ENCODE measurements at places on chromosomes 5 and 9.

- DNase-seq = no peak
Observed at GRCh38 chr5:68046445-68046844, 169.1 kb upstream of the PIK3R1 start.

DNA sequence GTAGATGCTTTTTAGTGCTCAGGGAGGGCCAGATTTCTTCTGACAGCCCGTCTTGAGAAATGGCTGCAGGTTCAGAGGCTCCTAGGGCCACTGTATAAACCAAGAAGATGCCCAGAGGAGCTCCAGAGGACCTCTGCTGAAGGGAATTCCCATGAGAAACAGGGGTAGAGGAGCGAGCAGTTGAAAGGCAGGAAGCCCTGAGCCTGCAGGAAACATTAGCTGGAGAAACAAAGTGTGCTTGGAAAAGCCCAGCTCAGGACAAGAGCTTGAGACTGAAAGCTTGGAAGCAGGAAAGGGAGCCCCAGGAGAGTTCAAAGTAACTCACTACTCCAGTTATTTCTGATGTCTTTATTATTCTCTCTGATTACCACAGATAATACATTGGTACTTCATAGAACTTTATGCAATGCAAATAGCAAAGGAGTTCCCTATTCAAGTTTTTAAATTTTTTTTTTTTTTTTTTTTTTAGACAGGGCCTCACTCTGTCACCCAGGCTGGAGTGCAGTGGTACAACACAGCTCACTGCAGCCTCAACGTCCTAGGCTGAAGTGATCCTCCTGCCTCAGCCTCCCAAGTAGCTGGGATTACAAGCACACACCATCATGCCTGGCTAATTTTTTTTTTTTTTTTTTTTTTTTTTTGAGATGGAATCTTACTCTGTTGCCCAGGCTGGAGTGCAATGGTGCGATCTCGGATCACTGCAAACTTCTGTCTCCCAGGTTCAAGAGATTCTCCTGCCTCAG, 16.5 kb downstream of the HBEGF start:
- DNase-seq = no peak

GRCh38 chr5:169956756-169957155, 23.5 kb downstream of the INSYN2B start:
- DNase-seq = no peak

GRCh38 chr9:93959739-93960154, 4.6 kb upstream of the BARX1 start:
- no peak for DNase-seq

- DNase-seq = no peak
Observed at GRCh38 chr5:77798456-77798855, 22.3 kb upstream of the TBCA start.

DNA sequence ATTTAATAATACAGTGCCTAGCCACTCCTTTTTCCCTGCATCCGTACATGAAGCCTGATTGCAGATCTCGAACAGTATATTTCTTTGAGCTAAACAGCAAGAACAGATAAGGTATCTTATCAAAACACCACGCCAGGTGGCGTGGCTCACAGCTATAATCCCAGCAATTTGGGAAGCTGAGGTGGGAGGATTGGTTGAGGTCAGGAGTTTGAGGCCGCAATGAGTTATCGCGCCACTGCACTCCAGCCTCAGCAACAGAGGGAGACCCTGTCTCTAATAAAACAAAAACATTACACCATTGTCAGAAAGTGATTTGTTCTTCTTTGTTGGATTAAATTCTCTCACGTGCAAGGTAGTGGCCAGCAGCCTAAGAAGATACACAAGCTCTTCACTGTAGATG, 291.2 kb upstream of the DMRT1 start:
- DNase-seq = no peak

- no peak for DNase-seq
Observed at GRCh38 chr5:115435065-115435777, 109.4 kb downstream of the FEM1C start.

GRCh38 chr5:35483191-35483590, 134.5 kb upstream of the SPEF2 start:
- no peak for DNase-seq

DNA sequence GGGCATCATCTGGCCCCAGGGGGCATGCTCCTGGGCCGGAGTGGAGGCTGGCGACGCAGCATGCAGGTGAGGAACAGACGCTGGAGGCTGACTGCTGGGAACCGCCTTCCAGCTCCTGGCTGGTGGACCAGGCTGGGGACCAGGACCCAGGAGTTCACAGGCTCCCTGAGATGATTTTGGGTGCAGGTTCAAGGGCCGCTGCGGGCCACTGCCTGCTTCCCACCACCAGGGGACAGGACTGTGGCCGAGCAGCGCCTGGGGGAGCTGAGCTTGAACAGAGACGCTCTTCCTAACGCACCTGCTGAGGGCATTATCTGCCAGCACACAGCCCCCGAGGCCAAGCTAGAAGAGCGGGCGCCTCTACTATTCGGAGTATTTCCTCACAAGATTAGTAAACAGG, 132.1 kb upstream of the RAPGEF1 start:
- DNase-seq = no peak

DNA sequence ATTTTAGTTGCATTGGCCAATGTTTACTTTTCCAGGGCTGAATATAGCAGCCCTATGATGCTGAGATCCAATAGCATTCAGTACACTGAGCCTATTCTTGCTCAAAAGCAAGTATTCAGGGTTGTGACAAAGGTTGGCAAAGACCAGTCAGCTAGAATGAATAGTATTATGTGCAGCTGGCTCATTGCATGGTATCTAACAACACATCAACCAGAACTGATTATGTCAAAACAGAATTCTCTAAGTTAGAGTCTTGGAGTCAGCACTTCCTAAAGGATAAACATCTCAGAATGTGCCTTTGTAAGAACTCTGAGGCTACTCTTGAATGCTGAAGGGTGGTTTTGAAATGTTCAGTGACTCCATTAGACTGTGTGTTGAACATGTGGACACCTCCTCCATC, 774.5 kb upstream of the RGMB start:
- no peak for DNase-seq

GRCh38 chr5:65832603-65833228, 93.7 kb upstream of the ERBIN start:
- DNase-seq = no peak

GRCh38 chr9:105044518-105044917, 116.6 kb upstream of the ABCA1 start:
- no peak for DNase-seq

DNA sequence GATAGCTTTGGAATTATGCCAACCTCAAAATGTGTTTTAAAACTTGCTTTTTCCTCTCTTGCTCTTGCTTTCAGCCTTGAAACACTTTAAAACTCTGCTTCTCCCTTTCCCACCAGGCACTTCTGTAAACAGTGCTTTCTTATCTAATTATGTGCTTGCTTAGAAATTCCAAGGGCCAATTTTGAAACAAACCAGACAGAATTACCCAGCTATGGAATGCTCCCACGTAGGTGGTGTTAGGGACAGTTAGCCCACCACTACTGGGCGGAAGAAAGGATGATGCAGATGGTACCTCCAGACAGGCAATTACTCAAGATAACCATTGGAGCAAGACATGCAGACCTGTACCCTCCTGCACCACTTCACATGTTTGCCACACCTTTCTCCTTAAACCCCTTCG, 523.0 kb upstream of the PTPRD start:
- no peak for DNase-seq

DNA sequence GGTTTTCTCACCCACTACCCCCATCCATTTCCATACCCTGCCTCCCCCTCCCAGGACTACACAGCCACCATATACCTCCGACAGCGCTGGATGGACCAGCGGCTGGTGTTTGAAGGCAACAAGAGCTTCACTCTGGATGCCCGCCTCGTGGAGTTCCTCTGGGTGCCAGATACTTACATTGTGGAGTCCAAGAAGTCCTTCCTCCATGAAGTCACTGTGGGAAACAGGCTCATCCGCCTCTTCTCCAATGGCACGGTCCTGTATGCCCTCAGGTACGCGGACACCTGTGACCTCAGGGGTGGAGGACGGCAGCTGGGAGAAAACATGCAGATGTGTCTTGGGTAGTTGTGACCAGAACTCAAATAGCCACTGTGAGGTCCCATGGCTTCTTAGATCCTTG, 11.6 kb downstream of the GABRP start:
- no peak for DNase-seq

- DNase-seq = no peak
Observed at GRCh38 chr5:124704594-124705284, 41.7 kb downstream of the ZNF608 start.

DNA sequence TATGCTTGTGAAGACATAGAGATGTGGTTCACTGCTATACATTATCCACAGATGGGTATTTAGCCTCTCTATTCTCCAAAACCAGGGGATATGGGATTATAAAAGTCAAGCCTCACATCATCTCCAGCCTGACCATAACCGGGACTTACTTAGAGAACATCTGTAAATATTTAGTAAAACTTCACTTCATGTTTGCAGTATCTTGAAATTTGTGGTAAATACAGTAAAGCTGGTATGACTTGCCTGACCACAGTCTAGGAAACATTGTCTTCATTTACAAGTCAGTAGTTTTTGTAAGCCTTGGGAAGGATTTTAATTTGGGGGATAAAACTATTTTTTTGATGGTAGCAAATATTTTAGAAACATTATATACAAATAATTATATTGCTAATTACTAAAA, 64.2 kb downstream of the MAST4 start:
- no peak for DNase-seq

DNA sequence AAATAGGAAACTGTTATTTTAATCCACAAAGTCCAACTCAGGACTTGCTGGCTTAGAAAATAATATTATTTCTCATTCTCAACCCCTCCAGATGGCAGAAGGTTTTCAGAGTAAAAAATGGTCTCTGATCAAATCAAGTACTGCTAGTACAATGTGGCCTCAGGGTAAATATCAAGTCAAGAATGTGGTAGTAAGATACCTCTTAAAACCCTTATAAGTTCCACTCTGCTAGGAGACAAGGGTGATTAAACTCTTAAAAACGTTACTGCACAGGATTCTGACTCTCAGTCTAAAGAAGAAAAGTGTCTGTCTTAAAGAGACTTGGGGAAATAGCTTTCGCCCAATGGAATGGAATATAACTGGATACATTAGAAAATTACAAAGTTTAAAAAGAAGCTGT, 120.8 kb upstream of the PDE4D start:
- no peak for DNase-seq

DNA sequence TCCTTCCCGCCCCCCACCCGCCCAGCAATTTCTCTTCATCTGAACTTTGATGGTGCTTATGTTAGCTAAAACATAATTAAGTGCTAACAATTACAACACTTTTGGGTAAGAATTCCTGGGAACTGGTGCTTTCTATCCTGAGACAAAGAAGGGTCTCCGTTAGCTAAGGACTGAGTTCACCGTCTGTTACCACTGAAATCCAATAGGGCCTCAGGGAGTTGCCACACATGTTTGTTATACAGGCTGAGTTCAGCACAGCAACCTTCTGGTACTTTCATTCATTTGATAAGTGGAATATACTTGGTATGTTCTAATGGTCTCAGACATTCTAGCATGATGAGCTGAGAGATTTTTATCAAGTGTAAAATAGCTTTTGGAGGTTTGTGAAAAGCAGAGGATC, 437.9 kb downstream of the EFNA5 start:
- no peak for DNase-seq

- no peak for DNase-seq
Observed at GRCh38 chr9:79699479-79699878, 127.7 kb downstream of the TLE4 start.

DNA sequence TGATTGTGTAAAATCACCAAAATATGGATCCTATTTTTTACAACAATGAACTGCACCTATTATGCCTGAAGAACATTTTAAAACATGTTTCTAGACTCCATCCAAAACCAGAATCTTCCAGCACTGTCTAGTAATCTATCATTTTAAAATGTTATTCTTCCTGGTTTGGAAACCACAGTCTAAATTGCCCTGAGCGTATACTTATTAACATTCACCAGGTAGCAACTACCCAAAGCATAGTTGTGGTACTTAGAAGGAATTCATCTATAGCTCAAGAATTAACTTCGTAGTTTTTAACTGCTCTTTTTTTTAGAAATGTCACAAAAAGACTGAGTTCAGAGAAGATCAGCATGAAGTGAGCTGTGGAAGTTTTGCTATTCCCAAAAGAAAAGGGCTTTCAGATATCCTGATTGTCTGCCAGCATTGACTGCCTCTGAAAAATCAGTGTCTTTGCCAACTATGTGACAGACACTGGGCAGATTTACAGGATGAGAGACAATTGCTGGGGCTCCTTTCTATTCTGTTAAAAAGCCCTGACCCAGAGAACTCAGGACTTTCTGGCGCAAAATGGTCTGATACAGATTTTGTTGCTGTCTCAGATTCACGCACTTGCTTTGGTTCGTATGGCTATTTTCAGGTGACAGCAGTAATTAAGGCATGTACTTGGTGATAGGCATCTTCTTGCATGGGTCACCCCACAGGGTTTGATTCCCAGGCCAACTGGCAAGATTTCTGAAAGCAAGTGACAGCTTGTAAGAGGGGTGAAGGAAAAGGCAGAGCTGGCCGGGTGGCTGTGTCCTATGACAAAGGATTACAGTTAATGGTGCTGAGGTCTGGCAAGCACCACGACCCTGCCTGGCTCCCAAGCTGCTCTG, 152.5 kb upstream of the RAI14 start:
- DNase-seq = no peak

DNA sequence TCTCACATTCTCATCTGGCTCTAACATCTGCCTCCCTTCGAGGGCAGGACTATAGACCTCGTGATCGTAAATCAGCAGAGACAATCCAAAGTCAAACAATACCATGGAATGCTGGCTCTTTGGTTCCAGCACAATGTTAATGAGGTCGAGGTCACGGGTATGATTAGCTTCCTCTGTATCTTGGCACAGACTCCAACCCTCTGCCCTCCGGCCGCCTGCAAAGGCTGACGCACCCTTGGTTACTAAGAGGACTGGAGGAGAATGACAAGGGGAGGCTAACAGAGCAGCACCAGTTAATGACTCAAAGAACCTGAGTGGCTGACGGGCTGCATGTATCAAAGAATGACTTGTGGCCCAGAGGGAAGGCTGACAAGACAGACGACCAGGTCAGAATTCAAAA, 10.1 kb downstream of the LHFPL2 start:
- DNase-seq = no peak

DNA sequence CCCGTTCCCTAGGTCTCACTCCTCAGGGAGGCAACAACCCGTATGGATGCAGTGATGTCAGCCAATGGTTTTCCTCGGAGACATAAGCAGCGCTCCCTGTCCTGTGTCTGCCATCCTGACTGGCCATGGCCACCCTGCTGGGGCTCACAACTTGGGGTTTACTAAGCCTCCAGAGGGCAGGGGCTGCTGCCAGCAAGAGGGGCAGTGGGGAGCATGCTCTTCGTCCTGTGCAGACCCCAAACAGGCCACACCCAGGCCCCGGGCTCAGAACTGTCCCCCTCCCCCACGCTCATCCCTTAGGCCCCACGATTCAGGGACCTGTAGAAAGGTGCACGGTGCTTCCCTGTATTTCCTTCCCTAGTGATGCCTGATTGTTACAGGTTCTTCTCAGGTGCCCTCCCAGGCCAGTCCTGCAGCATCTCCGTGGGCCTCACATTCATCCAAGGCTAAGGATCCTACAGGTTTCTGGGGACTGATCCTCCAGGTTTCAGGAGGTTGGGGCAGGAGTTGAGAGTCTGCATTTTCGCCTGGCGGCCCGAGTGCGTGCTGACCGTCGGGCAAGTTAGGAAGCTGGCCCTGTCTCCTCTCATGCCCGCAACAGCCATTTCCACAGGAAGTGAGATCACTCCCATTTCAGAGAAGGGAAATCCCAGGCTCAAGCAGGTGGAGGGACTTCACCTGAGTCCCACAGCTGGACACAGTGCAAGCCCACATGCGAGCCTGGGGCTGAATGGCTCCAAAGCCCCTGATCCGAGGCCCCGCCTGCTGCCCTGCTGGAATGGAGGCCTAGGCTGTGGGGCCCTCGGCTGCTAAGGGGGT, 217.6 kb downstream of the ROR2 start:
- no peak for DNase-seq

- DNase-seq = no peak
Observed at GRCh38 chr5:116575326-116576052, 866 bp upstream of the SEMA6A start.
